Suppressor macrophage treated with lipopolysaccharide for 1 hour (primary cell): ENCODE measurements at places on chromosomes 1 and 21.

DNA sequence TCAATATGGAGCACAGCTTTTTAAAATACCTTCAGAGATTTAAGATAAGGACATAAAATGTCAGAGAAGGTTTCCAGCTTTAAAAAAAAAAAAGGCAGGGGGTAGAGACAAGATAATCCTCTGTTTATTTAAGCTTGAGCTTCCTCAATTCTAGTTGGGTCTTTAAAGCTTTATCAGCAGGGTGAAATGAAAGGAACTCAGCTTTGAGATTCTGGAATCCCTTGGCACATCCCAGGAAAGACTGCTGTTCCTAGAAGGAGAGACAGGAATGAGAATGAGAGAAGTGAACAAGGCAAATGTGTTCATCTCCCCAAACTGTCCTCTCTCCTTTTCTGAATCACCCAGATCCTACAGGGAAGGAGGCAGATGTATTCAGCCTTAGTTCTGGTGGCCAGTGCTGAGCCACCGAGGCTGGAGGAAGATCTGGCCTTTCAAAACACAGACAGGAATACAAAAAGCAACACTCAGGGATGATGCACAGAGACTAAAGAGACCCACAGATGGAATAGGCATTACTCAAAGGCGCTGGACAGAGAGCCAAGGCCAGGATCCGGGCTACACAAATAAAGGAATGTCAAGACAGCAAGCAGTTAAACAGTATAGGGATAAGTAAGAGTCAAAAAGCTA, 385.8 kb upstream of the DUSP10 start:
- no peak for DNase-seq

DNA sequence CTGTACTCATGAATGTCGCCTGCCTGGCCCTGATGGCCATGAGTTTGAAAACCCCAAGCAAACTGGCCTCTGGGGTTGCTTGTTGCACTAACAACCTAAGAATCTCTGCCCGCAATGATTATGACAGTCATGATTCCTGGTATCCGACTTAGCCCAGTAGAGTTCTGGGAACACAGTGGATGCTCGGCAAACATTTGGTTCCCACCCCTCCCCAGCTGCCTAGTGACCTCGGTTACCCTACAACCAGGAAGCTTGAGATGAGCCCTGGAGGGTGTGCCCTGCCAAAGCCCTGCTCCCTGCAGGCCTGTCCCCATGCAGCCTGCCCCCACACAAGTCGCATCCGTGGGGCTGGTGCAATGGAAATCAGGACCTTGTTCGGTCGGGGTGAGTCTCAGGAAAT, 76.0 kb upstream of the ZBTB40 start:
- no peak for DNase-seq

DNA sequence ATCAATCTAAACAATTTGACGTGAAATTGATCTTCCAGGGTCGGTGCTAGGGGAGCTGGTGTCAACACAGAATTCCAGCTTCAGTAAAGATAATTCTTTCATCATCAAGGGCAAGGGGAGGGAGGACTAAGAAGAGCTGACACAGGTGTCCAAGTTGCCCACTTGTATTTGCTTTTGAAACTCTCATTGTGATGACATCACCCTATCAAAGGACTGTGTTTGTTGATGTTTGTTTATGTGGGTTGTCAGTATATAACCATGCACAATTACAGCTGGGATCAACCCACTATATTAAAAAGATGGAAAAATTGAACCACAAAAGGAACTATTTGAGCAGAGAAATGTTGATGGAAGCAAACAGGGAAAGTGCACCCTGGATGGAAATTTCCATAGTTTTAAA, 48.8 kb downstream of the ZC3H11B start:
- DNase-seq: no peak

- DNase-seq: no peak
Measured at GRCh38 chr1:31410871-31411270, 2.1 kb upstream of the SERINC2 start.

GRCh38 chr1:89037186-89037585, 14.5 kb upstream of the GBP3 start:
- DNase-seq: peak; percentile 48

DNA sequence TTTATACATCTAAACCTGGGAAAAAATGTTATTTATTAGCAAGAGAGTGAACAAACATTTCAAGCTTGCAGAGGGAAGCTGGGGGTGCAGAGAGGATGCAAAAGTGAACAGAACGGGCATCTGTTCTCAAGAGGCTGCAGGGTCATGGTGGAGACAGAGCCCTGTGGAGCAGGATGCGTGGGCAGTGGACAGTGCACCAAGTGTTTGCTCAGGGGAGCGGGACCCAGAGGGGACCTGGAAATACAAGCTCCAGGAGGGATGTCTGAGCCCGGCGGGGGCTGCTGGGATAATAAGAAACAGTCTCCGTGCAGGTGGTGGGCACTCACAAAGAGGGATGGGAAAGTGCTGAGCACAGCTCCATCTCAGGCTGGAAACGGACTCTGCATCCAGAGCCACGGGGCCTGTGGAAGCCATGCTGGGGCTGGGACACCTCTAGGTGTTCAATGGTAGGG, 105.3 kb upstream of the SLC45A1 start:
- DNase-seq: no peak

- peak; percentile 87 for DNase-seq
Measured at GRCh38 chr1:30847358-30847972, 61.1 kb downstream of the SDC3 start.

DNA sequence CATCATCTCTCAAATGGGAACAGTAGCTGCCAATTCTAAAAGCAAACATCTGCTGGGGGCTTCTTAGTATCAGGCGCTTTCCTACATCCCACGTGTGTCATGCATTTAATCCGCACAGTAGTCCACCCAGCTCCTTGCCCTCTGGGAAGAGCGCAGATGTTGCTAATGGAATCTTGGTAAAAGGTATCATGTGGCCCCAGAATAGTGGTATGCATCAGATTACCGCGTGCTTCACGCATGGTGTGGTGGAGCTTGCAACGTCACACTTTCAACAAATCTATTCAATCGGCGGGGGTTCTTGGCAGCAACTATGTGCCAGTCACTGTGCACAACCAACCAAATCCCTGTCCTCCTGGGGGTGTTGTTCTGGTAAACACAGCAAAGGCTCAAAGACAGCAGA, 141.0 kb downstream of the HIVEP3 start:
- no peak for DNase-seq

- DNase-seq: peak; percentile 74
Measured at GRCh38 chr1:90721210-90722194, 4.4 kb upstream of the BARHL2 start.

DNA sequence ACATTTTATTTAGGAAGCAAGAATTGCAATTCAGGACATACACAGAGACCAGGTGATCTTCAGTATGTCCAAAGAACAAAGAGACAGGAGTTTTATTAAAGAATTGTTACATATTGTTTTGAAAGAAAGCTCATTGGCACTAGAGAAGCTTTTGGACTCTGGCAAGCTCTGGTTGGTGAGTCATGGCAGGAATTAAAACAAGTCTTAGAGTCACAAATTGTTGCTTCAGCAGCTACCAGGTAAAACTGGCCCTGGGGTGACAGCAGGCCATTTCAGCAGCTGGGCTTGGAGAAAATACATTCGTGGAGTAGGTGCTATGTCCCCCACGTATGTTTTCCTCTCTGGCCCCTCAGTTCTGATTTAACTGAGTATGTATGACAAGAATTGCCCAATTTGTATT, 58.8 kb downstream of the MAP3K21 start:
- no peak for DNase-seq

- DNase-seq: peak; percentile 39
Measured at GRCh38 chr1:236089046-236089773, 24.3 kb upstream of the NID1 start.

DNA sequence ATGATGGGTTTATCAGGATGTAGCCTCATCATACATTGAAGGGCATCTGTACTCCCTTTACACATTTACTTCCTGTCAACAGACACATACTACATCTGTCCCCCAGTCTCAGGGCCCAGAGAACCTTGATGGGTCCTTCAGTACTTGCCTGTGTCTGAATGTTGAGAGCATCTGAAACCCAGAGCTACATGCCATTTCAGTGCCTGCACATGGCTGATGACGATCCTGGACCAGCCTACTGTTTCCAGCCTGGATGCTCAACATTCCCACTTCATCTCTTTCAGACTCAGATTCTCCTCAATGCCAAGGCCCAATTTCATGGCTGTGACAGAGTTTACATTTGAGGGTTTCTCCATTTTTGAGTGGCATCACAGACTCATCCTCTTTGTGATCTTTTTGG, at the start of gene OR10J4:
OR10J4 (plus strand) TSS at position 301 of the 400 bp plus-strand sequence.
- no peak for DNase-seq

DNA sequence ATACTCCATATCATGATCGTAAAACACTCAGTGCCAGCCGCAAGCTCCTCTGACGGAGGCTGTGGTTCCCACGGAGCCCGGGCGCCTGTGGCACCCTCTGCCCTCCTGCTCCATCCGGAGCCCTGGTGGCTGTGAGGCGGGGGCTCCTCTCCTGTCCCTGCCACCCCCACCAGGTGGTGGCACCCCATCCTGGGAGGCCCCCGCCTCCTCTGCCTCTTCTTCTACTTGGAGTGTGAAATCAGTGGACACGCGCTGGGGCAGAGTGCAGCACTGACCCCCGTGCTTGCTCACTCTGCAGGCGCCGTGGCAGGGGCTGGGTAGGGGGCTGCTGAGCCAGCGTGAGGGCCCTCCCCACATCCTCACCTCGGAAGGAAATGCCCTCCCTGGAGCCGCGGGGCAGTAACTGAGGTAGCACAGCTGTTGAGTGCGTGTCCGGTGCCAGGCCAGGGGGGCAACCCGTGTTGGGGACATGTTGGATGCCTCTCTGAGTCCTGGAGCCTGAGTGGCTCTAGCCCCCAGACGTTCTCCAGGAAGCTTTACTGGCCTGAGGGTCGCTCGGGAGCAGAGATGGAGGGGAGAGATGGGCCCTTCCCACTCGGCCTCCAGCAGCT, 58.7 kb upstream of the ABCG1 start:
- no peak for DNase-seq

DNA sequence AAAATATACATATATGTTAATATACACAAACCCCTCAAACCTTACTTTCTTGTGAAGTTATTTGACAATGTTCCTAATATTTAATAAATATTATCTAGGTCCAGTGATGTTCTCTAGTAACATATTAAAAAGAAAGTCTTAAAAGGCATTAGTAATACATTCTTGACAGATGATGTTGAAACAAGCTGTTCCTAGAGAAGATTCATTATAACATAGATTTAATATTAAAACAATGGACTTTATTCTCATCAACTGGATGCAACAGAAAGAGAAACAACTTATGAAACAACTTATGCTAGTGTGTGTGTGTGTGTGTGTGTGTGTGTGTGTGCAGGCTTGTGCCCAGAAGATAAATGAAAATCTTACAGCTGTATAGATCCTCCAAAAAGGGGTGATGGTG, 68.5 kb upstream of the PLXNA2 start:
- DNase-seq: no peak

DNA sequence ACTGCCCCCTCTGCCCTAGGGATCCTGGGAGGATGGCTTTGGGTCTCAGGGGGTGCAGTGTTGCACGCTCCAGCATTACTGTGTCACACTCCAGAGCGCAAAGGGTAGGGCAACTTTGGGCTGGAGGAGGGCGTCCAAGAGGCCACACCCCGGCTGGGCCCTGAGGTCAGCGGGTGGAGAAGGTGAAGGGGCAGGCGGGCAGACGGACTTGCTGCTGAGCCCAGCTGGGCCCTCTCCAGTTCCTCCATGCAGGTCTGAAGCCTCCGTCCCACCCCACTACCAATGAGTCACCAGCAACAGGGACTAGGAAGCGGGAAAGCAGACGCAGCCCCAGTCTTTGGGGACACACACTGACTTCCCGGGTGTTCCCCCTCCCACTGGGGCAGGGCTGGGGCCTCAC, 116.0 kb downstream of the CASZ1 start:
- peak; percentile 27 for DNase-seq

DNA sequence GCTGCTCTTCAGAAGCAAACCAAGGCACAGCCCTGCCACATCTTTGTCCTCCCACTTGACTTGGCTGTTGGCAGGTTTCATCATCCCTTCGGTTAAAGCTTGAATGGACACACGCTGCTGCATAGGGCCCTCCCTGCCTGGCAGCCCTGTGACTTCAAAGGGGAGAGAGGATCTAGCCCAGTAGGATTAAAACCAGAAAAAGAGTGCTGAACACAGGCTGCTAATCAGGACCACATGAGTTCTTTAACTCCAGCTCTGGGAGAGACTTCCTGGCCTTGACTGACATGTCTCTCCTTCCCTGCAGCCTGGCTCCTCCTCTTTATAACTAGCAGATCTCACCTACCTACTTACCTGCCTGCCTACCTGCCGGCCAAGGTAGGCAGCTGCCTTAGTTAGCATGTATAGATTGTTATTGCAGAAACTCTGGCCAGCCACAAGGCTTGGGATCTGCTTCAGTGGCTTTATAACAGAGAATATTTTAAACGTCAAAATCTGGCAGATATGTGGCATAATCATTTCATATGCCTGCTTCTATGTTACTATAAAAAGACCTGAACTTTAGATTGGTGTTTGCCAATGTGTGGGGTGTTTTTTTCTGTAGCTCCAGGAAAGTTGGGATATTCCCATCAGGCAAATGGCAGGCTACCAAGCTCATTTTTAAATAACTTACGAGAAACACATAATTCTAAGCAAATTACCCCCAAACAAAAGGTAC, 49.4 kb downstream of the ERG start:
- peak; percentile 20 for DNase-seq

- no peak for DNase-seq
Measured at GRCh38 chr1:37069406-37069805, 35.1 kb upstream of the GRIK3 start.

GRCh38 chr1:196380316-196380715, 227.9 kb downstream of the KCNT2 start:
- no peak for DNase-seq

DNA sequence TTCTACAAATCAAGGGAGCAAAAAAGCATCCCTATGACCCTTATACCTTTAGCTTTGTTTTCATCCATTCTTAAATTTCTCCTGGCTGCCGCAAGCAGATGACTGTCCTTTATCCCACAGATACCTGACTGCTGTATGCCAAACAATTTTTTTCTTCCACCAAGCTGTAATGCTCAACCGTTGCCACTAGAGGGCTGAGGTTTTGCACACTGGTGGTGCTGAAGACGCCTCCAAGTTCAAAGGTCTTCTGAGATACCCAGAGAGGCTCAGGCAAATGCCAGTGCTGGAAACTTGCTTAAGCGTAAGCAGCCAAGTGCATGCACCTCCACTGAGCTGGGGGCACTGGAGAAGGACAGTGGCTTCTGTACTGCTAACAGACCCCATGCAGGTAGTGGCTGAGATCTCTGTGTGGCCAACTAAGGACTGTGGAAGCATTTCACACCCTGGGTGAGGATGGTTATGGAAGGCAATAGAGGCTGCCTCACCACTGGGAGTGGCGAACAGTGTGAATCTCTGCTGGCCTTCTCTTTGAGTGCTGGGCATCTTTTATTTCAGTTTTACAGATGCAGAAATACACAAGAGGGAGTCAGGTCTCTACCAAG, 28.5 kb downstream of the CNIH3 start:
- DNase-seq: peak; percentile 60

- DNase-seq: peak; percentile 13
Measured at GRCh38 chr1:85707267-85707989, 805 bp downstream of the ZNHIT6 start.
